DMS153 (cell line): ENCODE measurements at places on chromosomes 3 and 15.

DNA sequence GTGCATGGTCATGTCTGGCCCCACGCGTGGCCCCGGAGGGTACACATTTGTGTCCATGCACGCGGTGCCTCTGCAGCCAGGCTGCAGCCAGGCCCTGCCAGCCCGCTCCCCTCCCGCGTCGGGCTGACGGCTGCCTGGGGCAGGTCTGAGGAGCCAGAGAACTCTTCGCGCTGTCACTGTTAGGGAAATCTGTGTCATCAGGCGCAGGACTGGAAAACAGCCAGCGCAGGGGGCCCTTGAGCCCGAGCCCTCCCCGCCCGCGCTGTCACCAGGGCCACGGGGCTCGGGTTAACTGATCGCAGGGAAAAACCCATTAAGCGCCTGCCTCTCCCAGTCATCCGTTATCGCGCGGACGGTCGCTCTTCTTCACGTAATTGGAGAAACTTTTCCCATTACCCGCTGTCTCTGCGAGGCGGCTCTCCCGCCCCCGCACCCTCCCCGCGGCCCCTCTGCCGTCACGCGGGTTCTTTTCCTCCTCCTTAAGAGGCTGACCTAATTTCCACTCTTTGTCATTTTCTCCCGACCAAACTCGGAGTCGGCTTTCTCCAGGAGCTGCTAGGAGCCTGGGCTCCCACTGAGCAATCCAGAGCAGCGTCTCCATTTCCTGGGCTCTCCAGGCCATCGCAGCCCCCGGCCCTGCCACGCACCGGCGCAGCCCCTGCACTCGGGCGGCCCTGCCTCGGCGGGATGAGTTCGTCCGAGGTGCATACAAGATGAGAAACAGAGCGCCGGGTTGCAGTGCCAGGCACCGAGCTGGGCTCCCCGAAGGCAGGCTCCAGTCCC is 57.5 kb upstream of the PRR23E start:
- peak; percentile 26 for DNase-seq

- no peak for DNase-seq
Measured at GRCh38 chr3:52696830-52697631, 8.6 kb downstream of the GLT8D1 start.

DNA sequence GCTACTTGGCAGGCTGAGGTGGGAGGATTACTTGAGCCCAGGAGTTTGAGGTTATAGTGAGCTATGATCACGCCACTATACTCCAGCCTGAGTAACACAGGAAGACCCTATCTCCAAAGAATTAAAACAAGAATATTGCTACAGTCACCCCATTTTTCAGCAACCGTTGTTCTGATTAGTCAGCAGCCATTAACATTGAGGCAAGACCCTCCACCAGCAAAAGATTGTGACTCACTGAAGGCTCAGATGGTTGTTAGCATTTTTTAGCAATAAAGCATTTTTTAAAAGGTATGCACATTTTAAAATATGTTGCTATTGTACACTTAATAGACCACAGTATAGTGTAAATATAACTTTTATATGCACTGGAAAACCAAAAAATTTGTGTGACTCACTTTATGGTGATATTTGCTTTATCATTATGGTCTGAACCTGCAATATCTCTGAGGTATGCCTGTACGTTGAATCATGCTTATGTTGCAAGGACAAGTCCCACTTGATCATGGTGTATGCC is 492.6 kb downstream of the SQOR start:
- no peak for DNase-seq

DNA sequence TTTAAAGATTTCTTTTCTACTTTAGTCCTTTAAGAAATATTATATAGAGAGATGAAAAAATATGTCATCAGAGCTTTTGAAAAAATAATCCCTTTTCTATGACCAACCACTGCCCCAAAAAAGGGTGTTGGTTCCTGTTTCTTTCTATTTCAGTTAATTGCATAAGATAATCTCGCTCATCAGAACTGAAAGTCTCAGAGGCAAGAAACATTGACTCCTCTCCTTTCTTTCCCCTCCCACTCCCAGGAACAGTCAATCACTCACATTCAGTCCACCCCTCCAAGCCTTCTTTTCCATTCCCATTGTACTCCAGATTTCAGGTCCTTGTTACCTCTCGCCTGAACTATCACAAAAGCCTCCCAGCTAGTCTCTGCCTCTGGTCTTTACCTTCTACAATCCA is 153.7 kb upstream of the ABI3BP start:
- no peak for DNase-seq

DNA sequence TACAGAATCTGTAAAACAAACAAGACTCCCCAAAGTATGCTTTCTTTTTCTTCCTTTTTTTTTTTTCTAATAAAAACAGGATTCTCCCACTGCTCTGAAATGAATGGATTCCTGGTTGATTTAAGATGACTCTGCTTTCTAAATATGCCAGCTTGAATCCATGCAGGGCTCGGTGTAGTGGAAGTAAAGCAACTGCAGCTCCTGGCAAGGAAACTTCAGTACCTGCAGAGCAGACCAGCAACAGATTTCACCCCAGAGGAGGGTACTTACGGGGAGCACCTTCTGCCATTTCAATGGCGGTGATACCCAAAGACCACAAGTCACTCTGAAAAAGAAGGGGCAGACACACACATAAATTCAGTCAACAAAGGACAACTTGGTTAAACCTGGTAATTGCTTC is 150.5 kb upstream of the SLC2A2 start:
- no peak for DNase-seq

DNA sequence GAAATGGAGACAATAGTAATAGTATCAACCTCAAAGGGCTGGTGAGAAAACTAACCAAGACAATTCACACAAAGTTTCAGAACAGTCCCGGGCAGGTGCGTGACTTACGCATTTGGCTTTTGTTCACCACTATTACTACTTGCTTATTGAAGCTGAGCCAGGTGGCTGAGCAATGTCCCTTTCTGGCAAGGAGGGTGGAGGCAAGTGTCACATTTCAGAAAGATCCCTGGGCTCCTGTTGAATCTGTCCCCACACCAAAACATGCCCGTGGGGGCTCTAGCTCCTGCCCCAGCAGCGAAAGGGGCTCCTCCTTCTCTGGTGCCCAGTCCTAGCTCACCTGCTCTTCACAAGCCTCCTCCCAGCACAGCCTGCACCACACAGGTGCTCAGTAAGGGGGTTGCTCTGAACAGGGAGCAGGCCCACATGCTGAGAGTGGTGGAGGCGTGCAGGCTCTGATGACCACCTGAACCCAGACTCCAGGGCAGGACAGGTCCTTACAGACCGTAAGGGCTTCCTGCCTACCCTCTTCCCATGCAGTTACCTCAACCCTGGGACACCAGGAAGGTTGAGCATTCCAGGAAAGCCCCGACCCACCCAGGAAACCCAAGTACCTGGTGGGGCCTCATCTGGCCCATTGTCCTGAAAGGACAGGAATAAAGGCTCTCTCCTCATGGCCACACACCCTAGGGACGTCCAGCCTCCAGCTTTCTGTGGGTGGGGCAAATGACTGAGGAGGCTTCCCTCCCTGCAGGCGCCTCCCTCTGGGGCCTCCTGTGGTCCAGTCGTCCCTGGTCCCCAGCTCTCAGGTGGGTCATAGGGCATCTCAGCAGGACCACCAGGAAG is 32.6 kb downstream of the SEMA7A start:
- DNase-seq = no peak

DNA sequence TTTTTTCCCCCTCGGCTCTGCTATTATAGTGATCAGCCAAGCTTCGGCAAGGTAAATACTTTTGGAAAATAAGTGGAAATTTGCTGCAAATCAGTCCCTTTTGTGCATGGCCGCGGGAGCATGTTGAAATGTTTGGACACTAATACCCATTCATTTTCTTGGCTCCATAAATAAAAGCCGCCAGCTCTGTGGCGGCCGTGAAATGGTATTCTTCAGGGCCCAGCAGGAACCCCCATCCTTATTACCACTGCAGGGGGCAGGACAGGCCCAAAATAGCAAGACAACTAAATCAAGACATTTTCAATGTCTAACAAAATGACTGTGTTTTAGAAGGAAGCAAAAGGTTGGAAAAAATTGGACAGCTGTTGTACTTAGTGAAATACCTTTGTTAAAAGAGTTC is 362.3 kb downstream of the NR2F2 start:
- no peak for DNase-seq

DNA sequence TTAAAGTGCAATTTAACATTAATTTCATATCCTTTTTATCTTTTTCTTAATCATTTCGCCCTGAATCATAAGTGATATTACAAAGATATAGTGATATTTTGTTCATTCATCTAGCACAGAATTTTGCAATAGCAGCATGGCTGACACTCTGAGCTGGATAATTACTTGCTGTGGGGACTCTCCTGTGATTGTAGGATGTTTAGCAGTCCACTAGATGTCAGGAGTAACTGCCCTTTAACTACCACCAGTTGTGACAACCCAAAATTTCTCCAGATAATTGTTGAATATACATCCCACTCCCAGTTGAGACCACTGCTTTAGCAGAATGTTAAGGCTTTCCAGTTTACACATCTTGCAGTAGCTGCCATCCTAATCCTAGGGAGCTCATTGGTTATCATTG is 196.8 kb upstream of the MBNL1 start:
- DNase-seq = no peak

DNA sequence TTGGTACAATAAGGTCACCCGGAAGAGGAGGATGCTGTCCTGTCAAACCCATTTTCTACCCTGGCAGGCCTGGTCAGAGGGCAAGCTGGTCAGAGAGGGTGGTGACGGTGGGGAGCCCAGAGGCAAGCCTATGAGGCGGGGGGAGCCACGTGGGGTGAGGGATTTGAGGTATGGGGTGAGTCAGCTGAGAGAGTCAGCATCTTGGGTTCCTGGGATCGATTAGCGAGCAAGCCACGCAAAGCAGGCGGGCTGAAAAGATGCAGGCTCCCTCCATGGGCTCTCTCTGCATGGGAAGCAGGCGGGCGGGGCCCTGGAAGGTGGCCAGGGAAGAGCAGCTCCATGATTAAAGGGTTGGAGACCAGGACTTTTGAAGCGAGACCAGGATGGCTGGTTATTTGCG is 48.1 kb downstream of the MAGEF1 start:
- DNase-seq = no peak

GRCh38 chr3:16614033-16615031 is 9.1 kb upstream of the DAZL start:
- DNase-seq = no peak

DNA sequence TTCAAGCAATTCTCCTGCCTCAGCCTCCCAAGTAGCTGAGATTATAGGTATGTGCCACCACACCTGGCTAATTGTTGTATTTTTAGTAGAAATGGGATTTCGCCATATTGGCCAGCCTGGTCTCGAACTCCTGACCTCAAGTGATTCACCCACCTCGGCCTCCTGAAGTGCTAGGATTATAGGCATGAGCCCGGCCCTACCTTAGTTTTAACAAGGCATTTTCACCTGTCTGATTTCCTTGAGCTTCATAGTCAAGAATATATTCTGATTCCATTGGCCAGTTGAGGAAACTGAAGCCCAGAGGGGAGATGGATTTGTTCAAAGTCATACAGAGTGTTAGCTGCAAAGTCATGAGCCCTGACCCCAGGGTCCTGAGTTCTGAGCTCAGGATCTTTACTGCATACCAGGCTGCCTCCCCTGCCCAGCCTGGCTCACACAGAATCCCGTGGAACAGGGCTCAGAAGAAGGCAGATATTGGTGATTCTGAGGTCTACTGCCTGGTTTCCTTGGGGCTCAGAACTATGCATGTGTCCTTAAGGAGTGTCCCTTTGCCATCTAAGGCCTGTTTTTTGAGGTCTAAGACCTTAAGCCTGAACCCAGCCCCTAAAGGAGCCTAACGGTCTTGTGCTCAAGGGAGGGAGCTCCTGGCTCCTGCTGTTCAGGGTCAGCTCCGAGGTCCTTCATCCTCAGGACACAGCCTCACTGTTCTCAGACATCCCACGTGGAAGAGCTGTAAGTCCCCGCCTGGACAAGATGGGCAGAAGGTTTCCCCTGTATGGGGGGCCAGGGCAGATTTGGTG is 134.4 kb downstream of the SMAD6 start:
- DNase-seq = no peak

DNA sequence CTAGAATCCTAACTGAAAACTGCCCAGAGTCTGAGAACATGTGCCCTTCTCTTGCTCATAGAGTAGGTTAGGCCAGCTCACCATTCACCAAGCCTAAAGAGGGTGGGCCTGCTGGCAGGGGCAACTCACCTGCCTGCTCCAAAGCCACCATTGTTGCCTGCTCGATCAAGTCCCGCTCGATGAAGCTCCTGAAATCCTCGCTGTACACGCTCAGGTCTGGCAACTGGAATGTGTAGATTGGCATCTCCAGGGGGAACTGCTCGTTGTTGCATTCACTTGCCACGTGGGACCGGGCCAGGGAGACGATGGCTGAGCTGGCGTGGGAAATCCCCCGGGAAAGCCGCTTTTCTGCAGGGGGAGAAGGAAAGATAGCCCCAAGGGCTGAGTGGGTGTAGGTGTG is 232.2 kb downstream of the KLF13 start:
- no peak for DNase-seq

DNA sequence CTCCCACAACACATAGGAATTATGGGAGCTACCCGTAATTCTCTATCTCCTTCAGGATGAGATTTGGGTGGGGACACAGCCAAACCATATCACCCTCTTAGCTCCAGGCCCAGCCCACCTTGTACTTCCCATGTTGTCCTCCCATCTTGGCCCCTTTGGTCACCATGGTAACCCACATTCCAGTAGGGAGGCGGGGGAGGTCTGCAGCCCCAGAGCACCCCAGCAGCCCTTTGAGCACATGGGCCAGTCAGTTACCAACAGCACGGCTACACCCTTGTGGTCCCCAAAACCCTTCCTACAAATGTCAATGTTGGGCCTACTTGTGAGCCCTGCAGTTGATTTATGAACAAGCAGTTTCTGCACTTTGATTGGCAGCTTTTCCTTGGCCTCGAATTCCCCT is 84.5 kb downstream of the LRRK1 start:
- DNase-seq = no peak

- no peak for DNase-seq
Measured at GRCh38 chr3:34646911-34647460, 848.6 kb downstream of the PDCD6IP start.

GRCh38 chr3:52070724-52071621 is 14.6 kb upstream of the DUSP7 start:
- no peak for DNase-seq

- DNase-seq = no peak
Measured at GRCh38 chr3:32443478-32443877, 51.8 kb downstream of the CMTM7 start.

DNA sequence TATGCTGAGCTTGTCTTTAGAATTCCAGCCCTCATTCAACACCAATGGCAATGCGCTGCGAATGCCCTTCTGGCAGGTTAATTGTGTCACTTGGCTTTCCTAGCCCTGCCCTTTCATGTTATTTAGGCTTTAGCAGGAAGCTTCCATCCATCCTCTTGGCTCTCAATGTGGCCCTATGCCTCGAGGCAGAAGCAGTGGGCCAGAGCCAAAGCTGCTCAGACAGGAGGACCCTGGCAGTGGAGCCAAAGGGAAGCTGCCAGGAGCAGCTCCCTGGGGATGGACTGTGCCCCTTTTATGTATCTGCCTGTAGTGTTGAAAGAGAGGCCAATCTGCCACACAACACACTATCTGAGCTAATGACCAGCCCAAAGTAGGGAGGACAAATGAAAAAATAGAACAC is 376.4 kb downstream of the CTNNB1 start:
- DNase-seq = no peak

DNA sequence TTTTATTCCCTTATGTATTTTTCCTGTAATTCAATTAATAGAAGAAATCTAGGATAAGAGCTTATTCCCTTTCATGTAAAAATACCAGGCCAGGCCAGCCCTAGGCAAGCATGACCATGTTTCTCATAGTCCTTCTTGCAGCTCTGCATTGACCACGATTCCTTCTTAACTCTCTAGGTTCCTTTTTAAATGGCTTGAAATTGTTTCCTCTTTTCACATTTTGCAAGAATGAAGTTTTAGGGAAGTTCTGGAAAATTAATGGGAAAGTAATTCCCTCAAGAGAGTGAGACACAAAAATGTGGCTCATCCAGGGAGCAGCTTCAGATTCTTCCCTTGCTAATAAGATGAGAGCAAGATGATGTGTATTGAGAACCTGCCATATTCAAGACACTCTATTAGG is 116.5 kb upstream of the FGF7 start:
- no peak for DNase-seq
